ENCODE measurements at places on chromosomes 11 and 22.

GRCh38 chr11:43419460-43419859, 60.7 kb downstream of the TTC17 start:
- peak; percentile 1 for DNase-seq

DNA sequence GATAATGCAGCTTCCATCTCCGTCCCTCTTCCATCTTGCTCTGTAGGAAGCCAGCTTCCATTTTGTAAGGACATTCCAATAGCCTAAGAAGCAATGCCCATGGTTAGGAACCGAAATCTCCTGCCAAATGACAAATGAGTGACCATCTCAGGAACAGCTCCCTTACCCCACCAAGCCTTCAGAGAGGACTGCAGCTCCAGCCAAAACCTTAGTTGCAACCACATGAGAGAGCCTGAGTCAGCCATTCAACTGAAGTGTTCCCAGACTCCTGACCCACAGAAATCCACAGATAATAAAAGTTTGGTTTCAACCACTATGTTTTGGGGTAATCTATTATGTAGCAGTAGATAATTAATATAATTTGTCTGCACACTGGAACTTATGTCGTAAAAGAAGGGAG, 51.7 kb upstream of the LDLRAD3 start:
- DNase-seq: no peak

DNA sequence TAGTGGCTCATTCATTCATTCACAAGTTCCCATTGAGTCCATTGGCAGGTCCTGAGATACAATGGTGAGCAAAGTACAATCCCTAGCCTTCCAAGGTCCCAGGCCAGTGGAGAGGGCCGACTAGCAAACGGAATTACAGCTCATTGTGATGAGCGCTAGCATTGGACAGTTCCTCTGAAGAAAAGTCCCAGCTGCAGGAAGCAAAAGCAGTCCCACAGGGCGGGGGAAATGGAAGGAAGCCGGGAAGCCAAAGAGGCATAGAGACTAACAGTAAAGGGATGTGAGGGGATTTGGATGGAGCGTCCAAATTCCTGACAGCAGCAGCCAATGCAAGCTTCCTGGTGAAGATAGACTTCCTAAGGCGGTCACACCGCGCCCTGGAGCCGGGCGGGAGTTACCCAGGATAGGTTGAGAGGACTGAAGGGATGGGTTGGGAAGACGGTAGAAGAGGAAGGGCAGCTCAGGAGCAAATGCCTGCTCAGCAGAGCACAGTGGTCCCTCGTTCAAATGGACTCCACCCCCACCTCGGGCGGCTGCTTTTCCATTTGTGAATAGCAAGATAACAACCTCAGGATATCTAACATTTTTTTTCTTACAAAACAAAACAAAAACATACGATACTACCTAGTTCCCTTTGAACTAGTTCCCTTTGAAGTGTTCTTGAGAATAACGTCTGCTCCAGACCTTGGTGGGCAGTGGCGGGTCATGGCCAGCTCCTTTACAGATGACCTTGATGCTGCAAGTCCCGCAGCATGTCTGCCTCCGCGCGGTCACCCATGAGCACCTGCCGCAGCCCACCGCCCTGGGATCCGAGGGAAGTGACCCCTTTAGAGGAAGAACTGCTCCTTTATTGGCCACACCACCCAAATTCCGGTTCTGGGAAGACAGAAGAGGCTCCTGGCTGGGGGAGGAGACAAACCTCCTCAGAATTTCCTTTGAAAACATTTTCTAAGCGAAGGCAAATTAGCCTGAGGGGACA, 132.9 kb downstream of the RASSF10 start:
- no peak for DNase-seq

GRCh38 chr11:101478587-101479369, 105.0 kb downstream of the TRPC6 start:
- DNase-seq: no peak

GRCh38 chr11:9530020-9530621, 43.3 kb upstream of the WEE1 start:
- no peak for DNase-seq

DNA sequence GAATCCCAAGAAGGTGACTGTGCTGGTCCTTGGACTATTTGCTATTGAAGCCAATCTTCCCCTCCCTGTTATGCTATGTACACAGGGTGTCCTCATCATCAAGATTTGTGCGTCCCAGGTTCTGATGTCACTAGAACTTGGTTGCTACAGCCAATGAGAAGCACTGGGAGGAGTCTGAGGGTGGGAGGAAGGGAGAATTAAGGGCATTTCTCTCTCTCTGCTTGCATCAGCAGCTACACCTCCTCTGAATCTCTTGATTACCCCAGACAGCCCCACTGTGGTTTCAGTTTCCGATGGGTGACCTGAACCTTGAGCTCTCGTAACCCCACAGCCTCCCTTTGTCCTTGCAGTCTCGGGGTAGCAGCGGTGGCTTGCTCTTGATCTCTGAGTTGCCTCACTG, 212.4 kb upstream of the SESN3 start:
- DNase-seq: no peak

GRCh38 chr22:36381513-36382128, 6.1 kb downstream of the MYH9 start:
- DNase-seq: no peak

GRCh38 chr11:2268729-2269600, 1.4 kb downstream of the ASCL2 start:
- DNase-seq: peak; percentile 79

DNA sequence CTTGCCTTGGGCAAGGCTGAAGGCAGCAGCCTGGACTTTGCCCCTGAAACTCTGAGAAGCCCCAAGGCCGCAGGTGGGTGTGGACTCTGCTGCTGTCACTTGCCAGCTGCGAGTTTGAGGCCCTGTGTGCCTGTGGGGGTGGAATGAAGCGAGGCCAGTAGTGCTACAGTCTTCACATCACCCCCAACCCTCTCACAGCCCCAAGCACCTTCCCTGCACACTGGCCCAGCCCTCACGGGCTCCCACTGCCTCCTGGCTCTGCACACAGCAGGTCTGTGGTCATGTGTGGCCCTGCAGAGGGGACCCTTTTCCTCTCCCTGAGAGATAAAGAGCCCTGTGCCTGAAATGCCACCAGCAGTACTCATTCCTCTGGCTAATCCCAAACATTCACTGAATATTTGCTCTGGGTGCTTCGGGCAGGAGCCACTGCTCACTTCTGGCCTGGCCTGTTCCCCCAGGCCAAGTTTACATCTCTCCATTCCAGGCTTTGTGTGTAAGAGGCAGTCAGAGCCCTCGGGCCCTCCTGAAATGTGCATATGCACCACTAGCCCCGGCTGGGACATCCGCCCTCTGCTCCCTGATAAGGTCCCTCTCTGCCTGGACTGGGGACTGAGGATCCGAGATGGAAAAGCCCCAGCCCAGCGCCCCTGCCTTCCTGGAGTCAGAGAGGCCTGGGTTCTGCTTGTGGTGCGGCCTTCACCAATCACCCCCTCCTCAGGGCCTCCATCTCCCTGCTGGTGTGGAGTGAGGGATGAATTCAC, 17.7 kb downstream of the MGAT3 start:
- DNase-seq: no peak

- DNase-seq: no peak
Measured at GRCh38 chr22:36039125-36039524, 10.5 kb upstream of the RBFOX2 start.

GRCh38 chr11:66045177-66045639, 3.8 kb downstream of the GAL3ST3 start:
- peak; percentile 79 for DNase-seq

- no peak for DNase-seq
Measured at GRCh38 chr11:112318184-112318591, 57.5 kb upstream of the PLET1 start.

- no peak for DNase-seq
Measured at GRCh38 chr22:33512908-33513307, 407.4 kb downstream of the LARGE1 start.

DNA sequence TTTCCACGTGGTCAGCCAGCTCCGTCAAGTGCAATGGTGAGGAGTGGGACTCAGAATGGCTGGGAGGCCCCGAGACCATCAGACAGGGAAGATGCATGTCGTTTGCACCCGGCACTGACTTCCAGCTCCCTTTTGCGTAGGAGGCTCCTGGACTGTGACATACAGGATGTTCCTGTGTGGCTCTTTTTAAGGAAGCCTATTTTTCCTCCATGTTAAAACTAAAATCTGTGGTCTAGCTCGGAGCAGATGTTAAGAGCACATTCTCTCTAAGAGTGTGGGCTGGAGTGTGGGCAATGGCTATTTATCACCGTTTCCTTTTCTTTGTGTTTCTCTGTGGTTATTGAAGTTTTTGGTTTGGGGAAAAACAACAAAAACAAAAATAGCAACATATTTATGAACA, 40.9 kb upstream of the AMPD3 start:
- no peak for DNase-seq

Data from activated CD4-positive, alpha-beta T cell treated with anti-CD3 and anti-CD28 coated beads for 24 hours (primary cell).